ENCODE measurements at places on chromosomes 3 and 15.
A peak's percentile ranks its signal among the peaks of the same experiment; 100 is the strongest.

DNA sequence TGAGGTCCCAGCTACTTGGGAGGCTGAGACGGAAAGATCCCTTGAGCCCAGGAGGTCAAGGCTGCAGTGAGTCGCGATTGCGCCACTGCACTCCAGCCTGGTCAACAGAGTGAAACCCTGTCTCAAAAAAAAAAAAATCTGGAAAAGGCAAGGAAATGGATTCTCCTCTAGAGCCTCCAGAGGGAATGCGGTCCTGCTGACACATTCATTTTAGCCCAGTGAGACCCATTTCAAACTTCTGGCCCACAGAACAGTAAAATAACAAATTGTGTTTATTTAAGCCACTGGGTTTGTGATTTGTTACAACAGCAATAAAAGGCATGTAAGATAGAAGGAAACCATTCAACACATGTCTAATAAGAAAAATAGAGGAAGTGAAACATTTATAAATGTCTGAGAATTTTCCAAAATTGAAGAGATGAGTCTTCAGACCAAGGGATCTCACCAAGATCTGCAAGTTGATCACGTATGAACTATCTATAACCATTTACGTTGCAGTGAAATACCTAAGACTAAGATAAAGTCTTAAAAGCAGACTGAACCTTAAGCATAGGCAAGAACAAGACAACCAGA, at the start of gene HTR3E:
TSS of gene HTR3E (plus strand) at position 254 of the 573 bp plus-strand sequence. CDS start 466 bp downstream, outside the sequence.
- DNase-seq = no peak

DNA sequence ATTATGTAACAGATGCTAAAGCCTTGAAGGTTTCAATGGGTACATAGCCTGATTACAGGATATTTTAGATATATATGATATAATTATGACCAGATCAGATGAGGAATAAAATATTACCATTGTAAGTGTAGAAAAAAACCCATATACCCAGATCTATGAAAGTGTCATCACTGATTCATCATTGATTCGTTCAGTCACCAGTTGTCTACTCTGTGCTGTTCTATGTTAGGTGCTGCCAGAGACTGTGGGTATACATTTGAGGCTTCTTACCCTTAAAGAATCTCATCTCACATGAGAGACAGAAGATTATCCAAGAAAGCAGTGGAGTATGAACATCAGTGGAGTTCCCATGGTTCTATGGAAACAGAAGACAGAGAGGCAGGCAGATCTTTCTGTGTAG, 92.2 kb downstream of the MBNL1 start:
- no peak for DNase-seq

DNA sequence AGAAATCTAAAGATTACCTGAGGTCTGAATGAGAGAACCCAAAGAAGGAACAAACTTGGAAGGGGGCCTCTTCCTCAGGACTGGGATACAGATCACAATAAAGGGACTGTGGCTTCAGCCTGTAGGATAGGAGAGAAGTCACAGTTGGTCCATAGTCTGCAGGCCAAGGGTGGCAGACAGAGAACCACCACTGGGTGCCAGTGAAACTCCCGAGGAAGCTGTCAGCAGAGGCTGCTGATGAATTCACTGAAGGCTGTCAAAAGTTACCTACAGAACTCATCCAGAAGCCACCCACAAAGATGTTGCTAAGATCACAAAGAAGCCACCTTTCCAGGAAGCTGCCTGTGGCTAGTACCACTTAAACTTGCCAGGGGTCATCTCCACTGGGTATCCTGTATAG, 78.5 kb downstream of the TMCO5A start:
- no peak for DNase-seq

DNA sequence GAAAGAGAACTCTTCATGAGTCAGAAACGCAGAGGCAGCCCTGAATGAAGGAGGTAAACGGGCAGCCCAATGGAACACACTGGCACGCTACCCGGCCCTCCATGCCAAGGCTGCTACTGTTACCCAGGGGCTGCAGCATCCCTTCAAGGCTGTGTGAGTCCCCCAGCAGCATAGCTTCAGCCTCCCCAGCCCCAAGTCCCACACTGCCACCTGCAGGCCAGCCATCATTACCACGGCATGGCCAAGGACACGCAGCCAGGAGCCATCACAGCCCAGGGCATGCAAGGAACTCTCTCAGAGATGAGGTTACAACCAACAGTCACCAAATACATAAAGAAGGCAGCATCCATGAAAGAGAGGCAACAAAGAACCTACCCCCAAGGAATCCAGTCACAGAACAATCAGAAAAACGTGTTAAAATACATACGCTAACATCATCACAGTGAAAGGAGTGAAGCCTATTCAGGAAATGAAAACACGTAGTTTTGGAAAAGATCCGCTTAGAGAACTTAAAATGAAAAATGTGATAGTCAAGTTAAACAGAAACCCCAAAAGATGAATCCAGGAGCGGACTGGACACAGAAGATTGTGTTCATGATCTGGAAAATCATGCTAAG, 22.4 kb downstream of the PLA2G4F start:
- no peak for DNase-seq

DNA sequence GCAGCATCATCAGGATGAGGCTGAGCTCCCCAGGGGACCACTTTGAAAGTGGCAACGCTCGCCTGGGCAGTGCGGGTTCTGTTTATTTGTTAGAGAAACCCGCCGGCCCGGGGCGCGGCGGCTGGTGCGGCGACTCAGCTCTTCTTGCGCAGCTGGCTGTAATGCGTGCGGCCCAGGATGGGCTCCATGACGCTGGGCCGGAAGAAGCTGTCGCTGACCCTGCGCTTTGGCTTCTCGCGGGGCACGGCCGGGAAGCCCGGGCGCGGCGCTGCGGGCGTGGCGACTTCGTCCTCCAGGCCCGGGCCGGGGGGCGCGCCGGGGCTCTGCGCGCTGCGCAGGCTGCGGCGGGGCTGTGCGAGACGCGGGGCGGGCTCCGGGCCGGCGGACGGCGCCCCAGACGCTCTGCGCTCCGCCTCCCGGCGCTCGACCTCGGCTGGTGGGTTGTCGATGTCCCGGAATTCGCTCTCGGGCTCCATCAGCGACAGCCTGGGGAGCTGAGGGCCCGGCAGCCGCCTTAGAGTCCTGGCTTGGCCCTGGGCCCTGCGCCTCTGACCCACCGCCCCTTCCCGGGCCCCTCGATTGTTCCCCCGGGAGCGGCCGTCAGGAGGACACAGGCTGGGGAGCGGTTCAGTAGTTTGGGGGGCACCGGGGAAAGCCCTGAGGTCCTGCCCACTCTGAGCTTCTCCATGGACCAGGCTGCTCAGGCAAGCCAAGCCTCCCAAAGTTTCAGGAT, 10.3 kb upstream of the KIF7 start:
- DNase-seq = no peak

GRCh38 chr15:70920981-70921696, 28.5 kb downstream of the LRRC49 start:
- DNase-seq = no peak

DNA sequence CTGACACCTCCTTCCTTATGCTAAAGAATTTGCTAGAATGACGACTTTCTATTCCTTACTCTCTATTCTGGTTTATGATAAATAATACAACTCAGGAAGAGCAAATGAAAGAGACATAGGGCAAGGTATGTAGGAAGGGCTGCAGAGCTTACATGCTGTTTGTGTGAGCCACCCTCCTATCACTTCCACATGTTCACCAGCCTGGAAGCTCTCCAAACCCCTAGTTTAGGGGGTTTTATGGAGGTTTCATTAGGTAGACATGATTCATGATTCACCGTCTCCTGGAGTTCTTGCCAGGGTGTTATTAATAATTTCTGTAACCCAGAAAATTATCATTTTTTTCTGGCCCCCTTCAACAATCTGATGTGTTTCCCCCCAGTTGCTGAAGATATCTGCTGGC, 172.1 kb upstream of the COL8A1 start:
- DNase-seq = no peak

GRCh38 chr3:181752202-181752671, 40.5 kb downstream of the SOX2 start:
- DNase-seq = no peak

- no peak for DNase-seq
Measured at GRCh38 chr15:58631319-58631718, 118.2 kb downstream of the ADAM10 start.

- no peak for DNase-seq
Measured at GRCh38 chr3:123283657-123284398, 82.1 kb downstream of the SEC22A start.

DNA sequence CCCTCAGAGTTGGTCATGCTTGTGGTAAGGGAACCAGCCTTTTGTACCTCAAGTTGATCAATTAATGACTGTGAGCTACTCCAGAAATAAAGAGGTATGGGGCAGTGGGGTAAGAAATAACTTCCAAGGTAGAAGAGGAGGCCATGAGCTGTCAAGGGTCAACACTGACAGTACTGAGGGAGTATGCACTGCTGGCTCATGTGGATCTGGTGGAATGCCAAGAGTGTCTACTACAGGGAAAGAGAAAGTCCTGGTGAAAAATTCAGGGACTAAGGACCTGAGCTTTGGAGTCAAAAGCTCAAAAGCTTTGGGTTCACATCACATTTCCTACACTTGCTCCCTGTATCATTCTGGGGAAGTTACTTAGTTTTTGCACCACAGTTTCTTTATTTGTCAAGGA, 154.9 kb downstream of the SEMA6D start:
- DNase-seq = no peak

GRCh38 chr15:75131269-75131643, 70.4 kb upstream of the C15orf39 start:
- DNase-seq = no peak

DNA sequence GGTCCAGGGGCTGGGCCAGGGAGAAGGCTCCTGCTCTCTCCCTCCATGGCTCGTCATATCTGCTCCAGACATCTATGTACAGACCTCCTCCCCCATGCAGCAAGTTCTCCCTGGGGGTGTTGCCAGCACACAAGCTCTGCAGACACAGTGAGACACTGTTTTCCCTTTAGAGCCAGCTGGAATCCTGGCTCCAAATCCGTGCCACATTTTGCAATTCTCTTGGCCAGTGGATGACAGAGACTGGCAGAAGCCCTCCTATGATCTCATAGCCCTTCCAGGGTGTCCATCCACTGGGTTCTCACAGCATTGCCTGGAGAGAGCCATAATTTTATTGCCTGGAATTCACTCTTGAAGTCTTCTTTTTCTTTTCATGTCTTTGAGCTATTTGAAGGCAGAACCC, 203.9 kb downstream of the TLE3 start:
- peak; percentile 8 for DNase-seq

DNA sequence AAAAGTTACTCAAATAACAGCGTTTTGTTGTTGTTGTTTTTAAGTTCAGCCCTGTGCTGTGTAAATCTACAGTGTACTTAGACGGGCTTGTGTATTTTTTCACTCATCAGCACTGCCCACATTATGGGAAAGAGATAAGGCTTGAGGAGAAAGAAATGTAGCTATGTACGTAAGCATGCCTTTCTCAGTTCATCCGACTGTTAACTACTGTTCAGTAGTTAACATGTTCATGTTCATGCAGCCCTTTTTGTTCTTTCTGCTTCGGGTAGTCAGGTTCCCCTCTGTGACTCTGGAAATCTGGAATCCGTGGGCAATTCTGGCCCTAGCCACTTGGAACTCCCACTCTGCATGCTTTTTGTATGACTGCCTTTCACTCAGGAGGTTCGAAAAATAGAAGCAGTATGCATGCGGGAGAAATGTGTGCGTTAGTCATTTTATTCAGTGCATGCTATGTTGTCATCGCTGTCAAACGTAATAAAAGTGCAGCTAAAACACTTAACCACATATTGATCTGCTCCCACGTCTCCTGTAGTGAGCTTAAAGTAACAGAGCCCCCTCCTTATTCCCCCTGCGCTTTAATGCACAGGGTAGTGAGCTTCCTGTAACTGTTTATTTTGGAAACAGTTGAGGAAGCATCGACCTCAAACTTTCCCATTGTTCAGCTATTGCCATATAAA, 283.1 kb upstream of the NR2F2 start:
- DNase-seq = no peak

- no peak for DNase-seq
Measured at GRCh38 chr15:70480196-70480856, 283.0 kb downstream of the UACA start.

- no peak for DNase-seq
Measured at GRCh38 chr15:47804733-47805132, 87.4 kb downstream of the SEMA6D start.

GRCh38 chr3:100087198-100087597, 27.1 kb downstream of the FILIP1L start:
- DNase-seq = no peak

DNA sequence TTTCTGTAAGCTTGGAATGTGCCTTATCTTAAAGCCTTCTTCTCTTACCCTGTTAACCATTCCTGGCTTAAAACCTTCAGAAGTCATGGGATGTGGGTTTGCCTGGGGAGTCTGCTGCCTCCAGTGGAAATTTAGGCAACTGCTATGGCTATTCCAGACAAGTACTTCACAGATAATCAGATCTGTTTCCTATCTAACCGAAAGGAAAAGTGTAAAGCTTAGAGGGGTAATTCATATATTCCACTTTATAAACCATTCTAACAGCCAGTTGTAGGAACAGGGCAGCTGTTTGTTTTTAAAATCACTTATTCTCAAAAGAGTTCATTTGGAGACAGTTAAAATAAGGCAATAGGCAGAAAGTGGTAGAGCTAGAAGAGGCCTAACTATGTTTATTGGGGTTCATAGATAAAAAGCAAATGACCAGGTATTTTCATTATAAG, 219.9 kb downstream of the TCF12 start:
- peak; percentile 27 for DNase-seq

GRCh38 chr3:104947943-104948342, 418.8 kb upstream of the ALCAM start:
- no peak for DNase-seq

DNA sequence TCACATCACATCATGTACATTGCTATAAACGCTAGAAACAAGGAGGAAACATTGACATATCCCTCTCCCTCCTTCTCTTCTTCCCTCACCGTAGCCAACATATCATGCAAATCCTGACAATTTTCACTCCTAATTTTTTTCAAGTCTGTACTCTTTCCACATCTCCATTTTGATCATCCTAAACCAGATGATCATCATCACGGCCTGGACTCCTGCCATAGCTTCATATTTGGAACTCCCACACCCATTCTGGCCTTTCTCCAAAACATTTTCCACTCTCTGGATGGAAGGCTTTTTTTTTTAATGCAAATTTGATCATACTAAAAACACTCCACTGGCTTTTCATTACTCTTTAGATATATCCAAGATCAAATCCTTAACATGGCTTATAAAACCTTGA, 248.0 kb upstream of the CNTN3 start:
- no peak for DNase-seq

DNA sequence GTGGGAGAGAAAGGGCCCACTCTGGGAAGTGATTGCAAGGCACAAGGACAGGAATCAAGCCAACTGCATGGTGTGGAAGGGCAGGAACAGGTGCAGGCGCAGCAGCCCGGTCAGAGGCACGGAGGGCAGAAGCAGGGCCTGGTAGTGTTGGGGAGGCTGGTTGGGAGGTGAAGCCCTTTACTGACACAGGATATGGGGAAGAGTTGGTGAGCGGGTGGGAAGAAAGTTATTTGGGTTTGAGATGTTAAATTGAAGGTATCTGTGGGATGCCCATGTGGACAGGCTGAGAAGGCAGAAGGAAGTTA, 83.6 kb upstream of the ABHD2 start:
- DNase-seq = no peak

- no peak for DNase-seq
Measured at GRCh38 chr3:181616088-181617070, 95.3 kb upstream of the SOX2 start.

DNA sequence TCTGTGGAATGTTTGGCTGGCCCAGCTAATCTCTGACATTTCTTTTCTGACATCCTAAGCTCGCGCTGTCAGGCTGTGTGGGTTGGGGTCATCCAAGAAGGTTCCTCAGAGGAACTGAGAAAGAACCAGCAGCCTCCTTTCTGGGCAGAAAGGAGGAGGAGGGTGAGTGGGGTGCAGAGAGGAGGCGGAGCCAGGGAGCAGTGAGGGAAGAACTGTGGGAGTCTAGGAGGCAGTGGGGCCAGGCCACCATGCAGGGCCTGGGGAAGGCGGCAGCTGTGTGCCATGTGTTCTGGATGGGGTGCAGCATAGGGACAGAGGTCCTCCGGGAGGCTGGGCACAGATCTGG, 5.3 kb downstream of the SEMA7A start:
- no peak for DNase-seq
